Hepatic stellate cell (primary cell): ENCODE measurements at places on chromosomes 7 and 10.

DNA sequence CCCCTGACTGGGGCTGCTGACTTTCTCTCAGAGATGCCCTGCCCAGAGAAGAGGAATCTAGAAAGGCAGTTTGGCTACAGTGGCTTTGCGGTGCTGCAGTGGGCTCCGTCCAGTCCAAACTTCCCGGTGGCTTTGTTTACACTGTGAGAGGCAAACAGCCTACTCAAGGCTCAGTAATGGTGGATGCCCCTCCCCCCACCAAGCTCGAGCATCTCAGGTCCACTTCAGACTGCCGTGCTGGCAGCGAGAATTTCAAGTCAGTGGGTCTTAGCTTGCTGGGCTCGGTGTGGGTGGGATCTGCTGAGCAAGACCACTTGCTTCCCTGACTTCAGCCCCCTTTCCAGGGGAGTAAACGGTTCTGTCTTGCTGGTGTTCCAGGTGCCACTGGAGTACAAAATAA lies 734.5 kb upstream of the LRRN3 start:
- no peak for DNase-seq

DNA sequence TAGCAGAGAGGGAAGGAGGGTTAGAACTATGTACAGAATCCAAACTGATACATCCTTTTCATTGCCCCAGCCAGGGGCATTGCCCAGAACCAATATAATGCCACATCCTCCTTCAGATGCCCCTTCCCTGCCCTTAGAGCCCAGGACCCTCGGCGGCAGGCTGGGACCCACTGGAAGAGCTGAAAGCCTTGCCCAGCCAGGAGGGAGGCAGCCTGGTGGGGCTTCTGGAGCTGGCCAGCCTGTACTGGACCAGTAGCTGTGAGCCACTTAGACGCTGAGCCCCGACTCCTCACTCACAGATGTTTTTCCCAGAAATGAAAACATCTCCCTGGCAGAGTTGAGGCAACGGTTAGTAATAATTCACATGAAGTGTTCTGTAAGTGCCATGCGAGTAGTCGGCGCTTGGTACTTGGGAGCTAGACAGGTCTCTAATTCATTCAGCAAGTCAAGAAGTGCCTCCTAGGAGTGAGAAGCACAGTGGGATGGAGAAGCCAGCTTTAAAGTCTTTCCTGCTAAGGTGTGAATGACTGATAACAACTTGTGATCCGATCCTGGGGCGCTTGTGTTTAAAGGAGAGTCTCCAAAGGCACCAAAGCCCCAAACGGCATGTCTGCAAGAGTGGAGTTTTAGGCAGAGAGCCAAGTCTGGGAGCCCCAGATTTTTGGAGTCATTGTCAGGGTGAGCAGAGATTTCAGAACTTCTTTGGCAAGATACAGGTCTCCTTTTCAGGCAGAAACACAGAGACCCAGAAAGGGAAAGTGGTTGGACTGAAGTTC lies 9.8 kb downstream of the VSIR start:
- no peak for DNase-seq

DNA sequence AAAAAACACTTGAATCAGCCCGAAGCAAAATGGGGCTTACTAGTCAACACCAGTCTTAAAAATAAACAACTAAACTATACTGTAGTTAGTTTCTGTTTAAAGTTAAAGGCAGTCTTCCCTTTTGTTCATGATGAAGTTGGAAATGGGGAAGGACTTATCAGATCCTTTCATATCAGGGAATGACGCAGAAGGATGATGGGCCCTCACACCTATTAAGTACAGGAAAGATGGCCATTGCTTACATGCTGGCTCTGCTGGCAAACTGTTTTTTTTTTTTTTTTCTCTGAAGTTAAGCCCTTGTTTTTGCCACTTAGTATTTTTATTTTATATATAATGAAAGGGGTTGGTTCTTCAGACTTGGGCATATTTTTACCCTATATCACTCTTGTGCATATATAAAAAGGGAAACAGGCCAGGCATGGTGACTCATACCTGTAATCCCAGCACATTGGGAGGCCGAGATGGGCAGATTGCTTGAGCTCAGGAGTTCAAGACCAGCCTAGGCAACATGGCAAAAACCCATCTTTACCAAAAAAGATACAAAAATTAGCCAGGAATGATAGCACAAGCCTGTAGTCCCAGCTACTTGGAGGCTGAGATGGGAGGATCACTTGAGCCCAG lies 16.6 kb upstream of the NRBF2 start:
- no peak for DNase-seq

GRCh38 chr10:19826712-19827111 lies 10.5 kb downstream of the PLXDC2 start:
- DNase-seq = no peak

DNA sequence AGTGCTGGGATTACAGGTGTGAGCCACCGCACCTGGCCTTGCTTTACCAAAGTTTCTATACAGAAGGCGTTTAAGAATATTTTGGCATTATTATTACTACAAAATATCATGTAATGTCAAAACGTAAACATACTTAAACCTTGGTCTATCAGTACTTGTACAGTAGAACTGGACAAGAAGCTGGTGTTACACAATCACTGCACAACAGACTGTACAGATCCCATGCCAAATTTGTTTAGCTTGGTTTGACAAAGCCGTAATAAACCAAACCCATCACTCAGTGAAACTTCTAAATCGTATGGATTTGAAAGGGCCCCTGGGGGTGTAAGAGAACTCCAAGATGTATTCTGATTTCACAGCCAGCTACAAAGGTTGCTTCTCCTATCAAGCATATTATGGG lies 51.8 kb upstream of the RHEB start:
- no peak for DNase-seq

DNA sequence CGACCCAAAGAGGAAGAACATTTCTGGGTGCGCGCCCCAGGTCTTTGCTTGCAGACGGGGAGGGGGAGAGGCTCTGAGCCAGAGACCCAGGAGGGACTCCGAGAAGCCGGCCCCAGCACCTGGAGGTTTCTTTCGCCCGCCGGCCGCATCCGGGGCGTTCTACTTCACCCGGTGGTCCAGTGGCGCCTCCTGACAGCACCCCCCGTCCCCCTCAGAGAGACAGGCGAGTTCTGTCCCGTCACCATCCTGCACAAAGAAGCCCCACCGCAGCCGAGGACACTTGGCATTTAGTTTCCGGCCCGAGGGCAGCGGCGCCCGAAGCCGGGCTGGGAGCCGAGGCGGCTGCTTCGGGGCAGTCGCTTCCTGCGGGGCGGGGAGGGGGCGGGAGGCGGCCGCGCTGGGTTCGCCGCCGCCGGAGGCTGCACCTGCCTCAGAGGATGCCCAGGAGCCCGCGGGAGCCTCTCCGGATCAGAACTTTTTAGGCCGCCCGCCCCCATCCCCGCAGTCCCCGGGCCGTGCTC lies at the start of gene TMEM178B:
TSS of gene TMEM178B (plus strand) at position 424 of the 521 bp plus-strand sequence.
- no peak for DNase-seq

- no peak for DNase-seq
These were observed 141.7 kb downstream of the AUTS2 start for GRCh38 chr7:69739931-69740431.

DNA sequence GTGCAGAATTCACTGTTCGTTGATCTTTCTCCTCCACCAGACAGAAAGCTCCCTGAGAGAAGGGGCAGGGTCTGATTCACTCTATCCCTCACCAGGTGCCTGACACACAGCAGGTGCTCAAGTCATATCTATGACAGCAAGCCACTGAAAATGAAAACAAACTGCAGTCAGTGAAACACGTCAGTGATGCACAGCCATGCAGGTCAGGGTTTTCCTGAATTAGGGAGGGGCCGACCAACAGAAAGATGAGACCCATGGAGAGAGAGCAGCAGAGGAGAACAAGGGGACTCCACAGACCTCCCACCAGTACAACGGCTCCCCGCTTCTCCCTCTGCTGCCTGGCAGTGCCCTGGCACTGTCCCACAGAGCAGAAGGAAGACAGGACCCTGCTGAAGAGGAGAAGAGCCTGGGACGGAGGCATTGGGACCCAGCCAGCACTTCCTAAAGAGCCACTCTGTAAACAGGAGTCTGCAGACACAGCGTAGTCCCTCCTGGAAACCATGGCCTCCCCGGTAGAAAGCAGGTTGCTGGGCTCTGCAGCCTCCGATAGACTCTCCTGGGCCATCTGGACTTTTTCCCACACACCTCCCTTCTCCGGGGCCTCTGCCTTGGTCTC lies 50.3 kb downstream of the FAM53B start:
- no peak for DNase-seq

- no peak for DNase-seq
These were observed 131.9 kb downstream of the TRRAP start for GRCh38 chr7:99010281-99010680.

DNA sequence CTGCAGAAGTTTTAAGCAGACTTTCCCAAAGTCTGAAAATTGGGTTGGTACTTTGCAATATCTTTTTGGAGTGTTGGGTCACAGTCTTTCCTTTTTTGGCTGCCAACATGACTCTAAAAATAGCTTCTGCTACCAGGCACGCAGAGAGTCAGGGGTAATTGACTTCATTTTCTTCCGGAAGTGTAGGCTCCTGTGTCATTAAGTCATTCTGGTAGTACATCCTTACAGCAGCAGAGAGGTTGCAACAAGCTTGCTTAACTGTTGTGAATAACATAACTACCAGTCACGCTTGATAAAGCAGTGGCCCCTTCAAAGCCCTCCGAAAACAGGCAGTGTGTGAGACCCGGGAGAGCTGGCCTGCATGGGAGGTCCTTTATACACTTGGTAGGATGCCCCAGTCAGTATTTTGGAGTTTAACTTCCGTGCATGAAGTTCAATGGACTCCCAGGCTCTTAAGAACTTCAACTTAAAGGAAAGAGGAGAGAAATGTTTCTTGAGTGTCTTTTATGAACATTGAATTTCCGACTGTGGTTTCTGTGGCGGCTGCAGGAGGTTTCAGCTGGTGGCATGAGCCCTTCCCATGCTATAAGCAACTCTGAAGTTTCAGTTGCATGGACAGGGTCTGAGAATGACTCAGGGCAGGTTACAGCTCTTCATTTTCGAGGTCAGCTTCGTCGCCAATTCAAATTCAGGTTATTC lies 310.7 kb downstream of the GALNT17 start:
- DNase-seq = no peak

- no peak for DNase-seq
These were observed 851.0 kb downstream of the KCNMA1 start for GRCh38 chr10:76786504-76787072.

GRCh38 chr7:157153260-157153659 lies 14.5 kb downstream of the UBE3C start:
- DNase-seq = no peak

DNA sequence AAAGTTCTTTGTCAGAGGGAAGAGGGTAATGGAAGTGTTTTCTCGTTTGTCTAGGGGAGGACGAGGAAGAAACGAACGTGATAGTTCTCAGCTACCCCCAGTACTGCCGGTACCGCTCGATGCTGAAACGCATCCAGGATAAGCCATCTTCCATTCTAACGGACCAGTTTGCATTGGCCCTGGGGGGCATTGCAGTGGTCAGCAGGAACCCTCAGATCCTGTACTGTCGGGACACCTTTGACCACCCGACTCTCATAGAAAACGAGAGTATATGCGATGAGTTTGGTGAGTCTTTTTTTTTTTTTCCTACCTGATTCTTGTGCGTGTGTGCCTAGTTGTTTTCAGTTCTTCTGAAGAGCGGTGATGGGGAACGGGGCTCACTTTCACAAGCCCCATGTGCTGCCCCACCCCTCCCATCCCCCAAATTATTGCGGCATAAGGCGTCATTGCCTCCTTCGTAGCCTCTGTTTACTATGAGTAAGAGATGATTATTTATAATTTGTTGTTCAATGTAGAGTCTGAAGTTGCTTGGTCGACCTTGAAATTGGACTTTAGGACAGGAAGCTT lies 98.6 kb downstream of the ARID5B start:
- no peak for DNase-seq

DNA sequence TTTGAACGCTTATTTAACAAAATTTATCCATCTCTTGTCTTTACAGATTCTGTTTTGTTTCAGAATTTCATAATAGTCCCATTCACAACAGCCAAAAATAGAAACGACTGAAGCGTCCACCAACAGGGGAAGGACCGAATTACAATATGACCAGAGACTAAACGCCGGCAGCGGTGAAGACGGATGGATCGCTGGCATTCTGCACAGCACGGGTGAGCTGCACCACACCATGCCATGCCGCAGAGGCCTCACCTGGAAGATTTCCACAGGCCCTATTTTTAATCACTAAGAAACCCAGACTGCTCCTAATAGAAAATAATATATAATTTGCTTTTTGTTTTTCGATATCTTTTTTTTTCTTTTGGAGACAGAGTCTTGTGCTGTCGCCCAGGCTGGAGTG lies 91.0 kb downstream of the ELFN1 start:
- no peak for DNase-seq

GRCh38 chr7:141023295-141023694 lies 8.5 kb upstream of the MRPS33 start:
- no peak for DNase-seq

- no peak for DNase-seq
These were observed 93.1 kb upstream of the NPVF start for GRCh38 chr7:25321424-25321823.

DNA sequence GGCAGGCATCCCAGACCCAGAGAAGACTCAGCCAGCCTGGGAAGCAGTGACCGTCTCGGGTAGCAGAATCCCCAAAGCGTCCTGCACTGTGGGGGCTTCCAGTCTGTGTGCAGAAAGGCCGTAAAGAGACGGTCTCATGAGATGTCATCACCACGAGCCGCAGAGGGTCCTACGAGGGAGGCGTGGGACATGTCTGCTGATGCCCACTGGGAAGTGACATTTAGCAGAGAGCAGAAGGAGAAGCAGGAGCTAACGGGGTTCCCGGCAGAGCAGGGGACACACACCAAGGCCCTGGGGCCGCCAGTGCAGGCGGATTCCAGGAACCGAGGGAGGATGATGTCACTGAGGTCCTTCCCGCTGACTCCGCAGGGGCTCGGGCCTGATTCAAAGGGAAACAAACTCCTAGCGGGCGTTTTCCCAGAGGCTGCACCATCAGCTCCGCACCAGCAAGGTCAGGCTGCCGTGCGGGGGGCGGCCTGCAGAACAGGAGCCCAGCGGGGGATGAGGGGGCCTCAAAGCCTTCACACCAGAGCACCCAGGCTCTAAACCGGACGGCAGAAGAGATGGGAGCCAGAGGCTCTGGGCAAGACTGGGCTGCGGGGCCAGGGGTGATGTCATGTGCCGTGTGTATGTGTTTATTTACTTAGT lies 85.4 kb upstream of the PDGFA start:
- no peak for DNase-seq

GRCh38 chr10:74337330-74338016 lies 186.5 kb downstream of the ADK start:
- no peak for DNase-seq

DNA sequence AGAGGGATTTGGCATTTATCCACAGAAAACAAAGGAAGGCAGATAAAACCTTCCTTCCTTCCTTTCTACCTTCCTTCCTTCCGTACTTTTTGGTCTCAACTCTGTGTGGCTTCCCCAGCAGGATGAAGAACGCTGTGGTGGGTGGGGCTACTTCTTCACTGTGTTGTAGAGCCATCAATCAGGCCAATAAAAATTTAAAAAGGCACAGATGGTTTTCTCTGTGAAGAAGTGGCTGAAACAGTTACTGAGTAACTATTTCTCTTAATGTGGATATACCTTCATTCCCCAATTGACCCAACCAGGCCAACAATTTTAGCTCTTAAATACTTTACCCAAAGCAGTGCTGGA lies 75.8 kb downstream of the ZNF92 start:
- no peak for DNase-seq

- no peak for DNase-seq
These were observed 173.4 kb downstream of the FAM107B start for GRCh38 chr10:14601326-14601725.

GRCh38 chr10:13016426-13016825 lies 14.9 kb upstream of the CCDC3 start:
- DNase-seq = peak; percentile 11

- no peak for DNase-seq
These were observed 91.1 kb downstream of the CREB5 start for GRCh38 chr7:28503396-28503795.

- DNase-seq = no peak
These were observed 58.7 kb downstream of the ANKIB1 start for GRCh38 chr7:92304406-92304893.

- DNase-seq = no peak
These were observed 6.4 kb upstream of the DUSP5 start for GRCh38 chr10:110491346-110491745.
